ENCODE measurements at places on chromosomes 13 and 19. TPM values are rescaled to one million over a fixed set of nuclear protein-coding genes. Genes with fewer than 3 reads are reported as not detected.

The LILRB3 gene
- not detected for total RNA-seq

- DNase-seq, result no peak
Observed at GRCh38 chr19:10278935-10279334, 7.8 kb upstream of the ICAM4 start.

GRCh38 chr13:26811581-26811980 is 51.0 kb upstream of the GPR12 start:
- no peak for DNase-seq

DNA sequence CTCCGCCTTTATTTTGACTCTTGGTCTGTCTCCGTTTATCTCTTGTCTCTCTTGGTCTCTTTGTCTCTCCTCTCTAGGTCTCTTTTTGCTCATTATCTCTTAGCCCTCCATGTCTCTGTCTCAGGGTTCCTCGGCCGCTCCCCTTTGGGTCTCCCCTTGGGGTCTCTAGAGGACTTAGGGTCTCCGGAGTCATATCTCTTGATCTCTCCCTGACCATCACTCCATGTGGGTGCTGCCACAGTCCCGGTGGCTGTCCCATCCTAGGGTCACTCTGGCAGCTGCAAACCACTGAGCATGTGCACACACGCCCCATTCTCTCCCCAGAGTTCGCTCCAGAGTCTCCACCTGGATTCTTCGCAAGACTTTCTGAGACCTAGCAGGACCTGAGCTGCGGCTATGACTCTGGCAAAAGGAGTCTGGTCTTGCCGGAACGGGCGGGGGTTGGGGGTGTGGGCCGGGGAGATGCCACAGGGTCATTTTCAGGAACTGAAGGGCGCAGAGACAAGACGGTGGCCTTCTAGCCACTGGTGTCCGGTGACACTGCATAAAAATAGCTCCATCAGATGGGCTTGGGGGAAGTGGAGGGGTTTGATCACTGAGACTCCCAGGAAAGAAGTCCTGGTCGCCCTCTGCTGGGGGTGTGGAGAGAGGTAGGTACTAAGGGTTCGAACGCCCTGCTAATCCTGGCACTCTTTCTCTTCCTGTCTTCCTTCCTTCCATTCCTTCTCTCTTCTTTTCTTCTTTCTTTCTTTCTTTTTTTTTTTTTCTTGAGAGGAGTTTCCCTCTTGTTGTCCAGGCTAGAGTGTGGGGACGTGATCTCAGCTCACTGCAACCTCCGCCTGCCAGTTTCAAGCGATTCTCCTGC is 1.2 kb upstream of the KCNA7 start:
- DNase-seq, result no peak

GRCh38 chr13:73054712-73055111 is 4.1 kb upstream of the KLF5 start:
- DNase-seq, result no peak

- no peak for DNase-seq
Observed at GRCh38 chr13:51257187-51257586, 35.0 kb downstream of the FAM124A start.

DNA sequence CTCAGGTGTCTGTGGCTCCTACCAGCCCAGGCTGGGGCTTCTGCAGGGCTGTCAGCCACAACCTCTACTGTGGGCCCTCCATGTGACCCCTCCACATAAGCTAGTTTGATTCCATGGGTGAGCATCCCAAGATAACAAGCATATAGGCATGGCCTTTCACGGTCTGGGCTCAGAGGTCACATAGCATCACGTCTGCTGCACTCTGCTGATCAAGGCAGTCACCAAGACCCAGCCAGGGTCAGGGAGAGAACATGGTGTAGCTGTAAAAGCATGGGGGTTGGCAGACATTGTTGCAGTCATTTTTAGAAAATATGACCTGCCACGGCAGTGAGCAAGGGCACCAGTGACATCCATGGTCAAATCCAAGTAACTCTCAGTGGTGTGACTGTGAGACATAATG is 698.8 kb downstream of the UQCRFS1 start:
- DNase-seq, result no peak

GRCh38 chr13:34521171-34521570 is 420.9 kb upstream of the NBEA start:
- DNase-seq, result no peak

GRCh38 chr19:1017115-1017905 is 3.6 kb downstream of the TMEM259 start:
- no peak for DNase-seq

The LYPD5 gene
- total RNA-seq, result 1.9 TPM

DNA sequence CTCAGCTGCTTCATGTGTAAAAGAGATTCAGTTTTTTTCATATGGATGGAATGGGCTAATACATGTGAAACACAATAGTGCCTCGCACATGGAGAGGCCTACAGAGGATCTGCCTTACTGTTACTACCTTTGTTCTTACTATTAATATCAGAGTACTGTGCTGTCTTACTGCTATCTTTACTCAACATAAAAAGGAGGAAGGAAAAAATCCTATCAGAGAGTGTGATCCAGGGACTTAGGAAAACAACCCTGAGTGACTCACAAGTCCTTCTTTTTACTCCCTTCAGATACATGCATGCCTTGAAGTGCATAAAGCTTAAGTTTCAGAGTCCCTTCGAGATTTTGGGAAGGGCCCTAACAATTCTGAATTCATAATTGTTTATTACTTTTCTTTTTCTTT is 136.8 kb downstream of the TBC1D4 start:
- DNase-seq, result no peak

DNA sequence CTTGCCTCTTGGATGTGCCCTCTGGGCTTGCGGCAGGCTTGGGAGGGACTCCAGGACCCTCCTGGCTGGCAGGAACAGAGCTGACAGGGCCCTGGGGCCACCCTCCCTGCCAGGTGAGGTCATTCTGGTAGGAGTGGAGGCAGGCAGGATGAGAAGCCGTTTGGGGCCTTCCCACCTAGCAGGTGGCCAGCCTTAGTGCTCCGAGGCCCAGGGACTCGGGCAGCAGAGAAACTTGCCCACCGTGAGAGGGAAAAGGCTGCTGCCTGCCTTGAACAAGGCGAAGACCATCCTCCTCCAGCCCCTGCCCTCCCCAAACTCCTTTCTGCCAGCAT is 8.5 kb downstream of the RFX1 start:
- DNase-seq, result no peak

DNA sequence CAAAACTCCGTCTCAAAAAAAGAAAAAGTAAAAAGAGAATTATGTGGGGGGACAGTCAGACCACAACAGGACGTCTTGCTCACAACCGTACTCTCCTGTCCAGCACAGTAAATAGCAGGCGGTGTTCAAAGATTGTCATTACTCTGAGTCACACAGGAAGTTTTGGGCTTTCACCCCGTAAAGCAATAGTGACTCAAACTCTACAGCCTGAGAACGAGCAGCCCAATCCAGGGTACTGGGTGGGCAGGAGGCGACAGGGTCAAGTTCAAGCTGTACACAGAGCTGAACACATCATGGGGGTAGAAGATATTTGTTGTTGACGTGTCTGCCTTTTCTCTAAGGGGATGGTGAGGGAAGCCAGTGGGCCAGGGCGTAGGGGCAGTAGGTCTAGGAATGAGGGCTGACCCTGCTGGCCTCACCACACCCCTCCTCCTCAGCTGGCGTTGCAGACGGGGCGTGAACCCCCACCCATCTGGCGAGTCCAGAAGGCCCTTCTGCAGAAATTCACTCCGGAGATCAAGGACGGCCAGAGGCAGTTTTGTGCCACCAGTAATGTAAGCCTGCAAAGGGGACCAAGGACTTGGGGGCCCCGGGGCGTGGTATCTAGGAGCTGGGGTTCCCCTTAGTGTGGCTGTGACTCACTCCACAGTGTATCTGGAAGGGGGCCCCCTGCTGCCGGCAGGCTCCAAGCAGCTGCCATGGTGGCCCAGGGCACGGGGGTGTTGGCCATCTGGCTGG is 23.3 kb downstream of the PRR12 start:
- DNase-seq, result no peak

The ZNF540 gene
- 4.7 TPM for total RNA-seq

- no peak for DNase-seq
Observed at GRCh38 chr19:18496167-18496979, 25.5 kb downstream of the ELL start.

DNA sequence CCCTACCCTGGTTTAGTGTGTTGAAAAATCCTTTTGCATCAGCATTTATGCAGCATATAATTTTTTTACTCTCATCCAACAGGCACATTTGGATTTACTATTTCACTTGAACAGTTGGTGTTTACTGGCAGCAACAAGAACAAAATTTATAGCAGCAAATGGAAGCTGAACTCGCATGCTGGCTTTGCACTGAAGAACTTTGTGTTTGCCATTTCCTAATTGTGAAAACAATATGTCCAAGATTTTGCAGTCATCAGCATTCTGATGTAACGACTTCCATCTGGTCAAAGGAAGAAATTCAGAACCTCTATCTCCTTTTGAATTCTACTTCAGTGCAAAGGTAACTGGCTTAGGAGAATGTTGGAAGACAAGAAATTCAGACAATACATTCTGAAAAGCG is 131.0 kb downstream of the DLEU7 start:
- DNase-seq, result no peak

DNA sequence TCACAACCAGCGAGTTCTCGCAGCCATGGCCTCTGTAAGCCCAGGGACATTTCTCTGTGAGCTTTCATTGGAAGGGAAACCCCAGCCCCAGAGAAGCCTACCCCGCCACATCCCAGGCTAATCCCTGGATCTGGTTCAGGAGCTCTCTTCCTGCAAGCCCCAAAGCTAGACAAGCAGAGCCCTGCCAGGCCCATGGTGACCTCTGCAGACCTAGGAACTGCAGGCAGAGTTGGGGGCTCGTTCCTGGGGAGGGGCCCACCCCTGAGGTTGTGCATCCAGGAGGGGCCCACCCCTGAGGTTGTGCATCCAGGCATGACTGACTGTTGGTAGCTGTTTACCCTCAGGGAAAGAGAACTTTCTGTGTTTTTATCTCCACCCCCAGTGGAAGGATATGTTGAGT is 21.7 kb downstream of the KCTD15 start:
- no peak for DNase-seq

The LILRB5 gene
- total RNA-seq, result 3.7 TPM

DNA sequence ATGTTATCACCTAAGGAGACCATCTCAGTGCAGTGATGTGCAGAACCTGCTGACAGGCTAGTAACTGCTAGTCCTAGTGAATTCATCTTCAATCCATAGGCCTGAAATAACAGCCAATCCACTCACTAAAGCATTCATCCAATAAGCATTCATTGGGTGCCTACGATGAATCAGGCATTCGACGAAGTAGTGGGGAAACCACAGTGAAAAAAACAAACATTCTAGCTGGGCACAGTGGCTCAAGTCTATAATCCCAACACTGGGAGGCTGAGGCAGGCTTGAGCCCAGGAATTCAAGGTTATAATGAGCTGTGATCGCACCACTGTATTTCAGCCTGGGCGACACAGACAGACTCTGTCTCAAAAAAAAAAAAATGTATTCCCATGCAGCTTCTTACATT is 135.6 kb downstream of the RNF17 start:
- no peak for DNase-seq

DNA sequence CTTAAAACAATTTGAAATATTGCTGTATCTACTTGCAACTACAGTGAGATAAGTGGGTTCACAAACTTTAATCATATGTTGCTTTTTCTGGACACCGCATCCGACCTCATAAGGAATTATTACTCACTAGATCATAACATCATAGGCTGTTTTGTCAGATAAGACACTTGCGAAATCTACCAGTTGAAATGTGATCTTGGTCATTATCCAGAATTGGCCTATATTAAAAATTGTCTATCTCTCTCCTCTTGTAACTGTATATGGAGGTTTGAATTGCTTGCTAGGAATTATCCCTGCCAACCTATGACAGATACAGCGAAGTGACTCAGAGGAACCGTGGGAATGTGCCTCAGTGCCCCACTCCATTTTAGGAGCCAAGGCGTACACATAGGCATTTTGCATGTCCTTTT is 117.0 kb upstream of the POSTN start:
- DNase-seq, result no peak

The ITGBL1 gene
- 2.6 TPM for total RNA-seq

The KDELR1 gene
- total RNA-seq, result 137 TPM

The SMIM24 gene
- total RNA-seq, result not detected

- DNase-seq, result no peak
Observed at GRCh38 chr19:28443361-28443760, 769.6 kb downstream of the UQCRFS1 start.

The KBTBD6 gene
- 16.2 TPM for total RNA-seq

The ZNF493 gene
- total RNA-seq, result 37.1 TPM

DNA sequence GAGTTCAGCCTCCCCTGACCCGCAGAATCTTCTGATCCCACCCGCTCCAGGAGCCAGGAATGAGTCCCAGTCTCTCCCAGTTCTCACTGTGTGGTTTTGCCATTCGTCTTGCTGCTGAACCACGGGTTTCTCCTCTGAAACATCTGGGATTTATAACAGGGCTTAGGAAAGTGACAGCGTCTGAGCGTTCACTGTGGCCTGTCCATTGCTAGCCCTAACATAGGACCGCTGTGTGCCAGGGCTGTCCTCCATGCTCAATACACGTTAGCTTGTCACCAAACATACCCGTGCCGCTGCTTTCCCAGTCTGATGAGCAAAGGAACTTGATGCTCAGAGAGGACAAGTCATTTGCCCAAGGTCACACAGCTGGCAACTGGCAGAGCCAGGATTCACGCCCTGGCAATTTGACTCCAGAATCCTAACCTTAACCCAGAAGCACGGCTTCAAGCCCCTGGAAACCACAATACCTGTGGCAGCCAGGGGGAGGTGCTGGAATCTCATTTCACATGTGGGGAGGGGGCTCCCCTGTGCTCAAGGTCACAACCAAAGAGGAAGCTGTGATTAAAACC is 1.1 kb upstream of the APOE start:
- no peak for DNase-seq

The VSTM2B gene
- total RNA-seq, result not detected

GRCh38 chr19:46859637-46860124 is 1.1 kb upstream of the ARHGAP35 start:
- peak; percentile 83 for DNase-seq

DNA sequence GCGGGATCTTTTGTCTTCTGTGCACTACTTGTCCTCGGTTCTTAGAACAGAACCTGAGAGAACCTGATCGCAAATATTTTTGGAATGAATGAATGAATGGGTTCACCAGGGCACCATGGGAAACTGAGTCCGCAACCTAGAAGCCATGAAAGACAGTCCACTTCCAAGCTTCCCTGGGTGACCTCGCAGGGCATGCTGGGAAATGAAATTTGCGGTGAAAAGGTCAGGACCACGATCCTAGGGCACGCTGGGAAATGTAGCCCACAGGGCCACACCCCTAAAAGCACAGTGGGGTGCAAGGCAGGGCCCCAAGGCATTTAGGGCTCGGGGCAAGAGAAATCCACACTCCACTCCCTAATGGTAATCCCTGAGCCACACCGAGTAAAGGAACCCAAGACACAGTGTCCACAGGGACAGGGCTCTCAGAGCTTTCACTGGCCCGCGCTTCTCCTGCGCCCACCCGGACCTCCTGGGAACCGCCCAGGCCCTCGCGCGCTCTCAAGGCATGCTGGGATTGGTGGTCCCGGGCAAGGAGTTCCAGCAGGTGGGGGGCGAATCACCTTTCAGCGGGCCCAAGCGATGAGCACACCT is 1.1 kb upstream of the PPP1R12C start:
- peak; percentile 46 for DNase-seq

The LRRC63 gene
- total RNA-seq, result 1.2 TPM

DNA sequence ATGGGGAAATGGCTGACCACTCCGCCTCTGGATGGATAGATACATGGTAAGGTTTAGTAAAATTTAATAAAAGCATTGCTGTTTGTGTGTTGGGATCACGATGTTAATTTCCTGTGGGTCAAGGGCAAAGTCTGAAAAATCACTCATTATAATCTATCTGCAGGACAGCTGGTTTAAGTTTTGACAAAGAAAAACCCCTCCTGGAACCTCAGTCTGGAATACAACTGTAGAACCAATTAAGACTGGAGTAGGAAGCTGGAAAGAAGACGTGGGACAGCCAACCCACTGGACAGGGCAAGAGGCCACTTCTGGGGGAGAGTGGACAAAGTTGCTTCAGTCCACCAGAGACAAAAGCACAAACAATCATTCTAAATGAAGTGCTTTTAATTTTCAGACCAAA is 1.6 kb upstream of the PRKACA start:
- no peak for DNase-seq

The FGF21 gene
- not detected for total RNA-seq
